T-helper 17 cell (primary cell): ENCODE measurements at places on chromosomes 12 and 14.

GRCh38 chr14:105146181-105146975, 22.2 kb downstream of the JAG2 start:
- no peak overlapping the region for H3K4me3 ChIP-seq
- no peaks in the 10 kb centered on the region for H3K4me1 ChIP-seq
- no peak for DNase-seq
- no peaks in the 10 kb centered on the region for H3K27me3 ChIP-seq
- H3K27ac ChIP-seq: no peak overlapping the region

GRCh38 chr14:33120341-33120740, 181.7 kb downstream of the NPAS3 start:
- no peaks in the 10 kb centered on the region for H3K27me3 ChIP-seq
- no peak for DNase-seq
- no peaks in the 10 kb centered on the region for H3K36me3 ChIP-seq
- no peaks in the 10 kb centered on the region for H3K4me1 ChIP-seq
- H3K27ac ChIP-seq: no peak overlapping the region
- no peak overlapping the region for H3K4me3 ChIP-seq

DNA sequence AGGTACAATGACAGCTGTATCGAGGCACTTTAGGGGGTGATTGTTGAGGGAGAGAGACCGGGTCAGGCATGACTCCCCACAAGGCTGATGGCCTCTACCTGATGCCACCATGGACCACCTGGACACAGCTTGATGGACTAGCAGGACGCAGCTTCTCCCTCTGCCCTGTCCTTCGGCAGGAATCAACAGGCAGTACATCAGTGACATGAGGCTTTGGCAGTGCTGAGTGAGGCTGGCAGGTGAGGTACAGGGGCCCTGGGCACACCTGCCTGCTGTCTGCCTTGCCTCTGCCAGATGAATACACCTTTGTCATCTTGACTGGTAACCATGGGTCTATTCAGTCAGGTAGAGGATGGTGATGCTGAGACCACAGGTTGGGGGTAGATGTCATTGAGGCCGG, 25.3 kb upstream of the ESRRB start:
- no peak for DNase-seq
- peaks cover 66% of the 10 kb centered on the region for H3K27me3 ChIP-seq
- peaks cover 7% of the 10 kb centered on the region for H3K4me1 ChIP-seq
- peaks cover 2% of the 10 kb centered on the region for H3K36me3 ChIP-seq
- no peak overlapping the region for H3K4me3 ChIP-seq
- H3K27ac ChIP-seq: no peak overlapping the region

- DNase-seq: no peak
- no peak overlapping the region for H3K4me3 ChIP-seq
- no peaks in the 10 kb centered on the region for H3K27me3 ChIP-seq
- no peaks in the 10 kb centered on the region for H3K36me3 ChIP-seq
- no peaks in the 10 kb centered on the region for H3K4me1 ChIP-seq
- no peak overlapping the region for H3K27ac ChIP-seq
These were observed 88.3 kb downstream of the GTF2A1 start for GRCh38 chr14:81132468-81132867.
